ENCODE measurements at places on chromosomes 12 and 14.

DNA sequence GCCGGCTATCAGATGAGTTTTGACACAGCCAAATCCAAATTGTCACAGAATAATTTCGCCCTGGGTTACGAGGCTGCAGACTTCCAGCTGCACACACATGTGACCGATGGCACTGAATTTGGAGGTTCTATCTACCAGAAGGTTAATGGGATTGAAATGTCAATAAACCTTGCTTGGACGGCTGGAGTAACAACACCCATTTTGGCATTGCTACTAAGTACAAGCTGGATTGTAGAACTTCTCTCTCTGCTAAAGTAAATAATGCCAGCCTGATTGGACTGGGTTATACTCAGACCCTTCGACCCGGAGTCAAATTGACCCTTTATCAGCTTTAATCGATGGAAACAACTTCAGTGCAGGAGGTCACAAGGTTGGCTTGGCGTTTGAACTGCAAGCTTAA lies 100.2 kb upstream of the EVL start:
- DNase-seq = no peak

DNA sequence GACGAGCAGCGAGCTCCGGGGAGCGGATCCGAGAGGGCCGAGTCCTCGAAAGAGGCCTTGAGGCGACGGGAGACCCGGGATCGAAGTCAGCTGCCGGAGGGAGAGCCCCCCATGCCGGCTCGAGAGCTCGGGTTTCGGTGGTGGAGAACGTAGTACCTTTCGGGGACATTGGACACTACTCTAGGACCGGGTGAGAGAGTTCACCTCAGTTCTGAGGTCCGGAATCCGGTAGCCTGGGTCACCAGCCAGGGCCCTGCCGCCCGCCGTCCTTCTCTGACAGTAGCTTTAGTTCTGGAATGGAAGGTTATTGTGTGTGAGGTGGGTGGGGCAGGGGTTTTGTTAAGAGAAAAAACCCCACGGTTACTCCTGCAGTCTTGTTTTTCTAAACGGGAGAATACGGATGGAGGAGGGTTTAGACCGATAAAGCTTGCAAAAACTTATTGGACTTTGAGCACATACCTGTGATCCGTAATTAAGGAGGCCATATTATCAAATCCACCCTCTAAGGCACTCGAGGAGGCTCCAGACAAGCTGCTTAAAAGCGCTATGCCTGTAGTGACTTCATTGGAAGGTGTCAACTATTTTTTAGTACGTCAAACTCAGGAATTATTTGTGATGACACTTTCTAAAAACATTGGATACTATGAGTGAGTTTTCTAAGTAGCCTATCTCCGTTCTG lies 765 bp downstream of the SCYL2 start:
- no peak for DNase-seq

DNA sequence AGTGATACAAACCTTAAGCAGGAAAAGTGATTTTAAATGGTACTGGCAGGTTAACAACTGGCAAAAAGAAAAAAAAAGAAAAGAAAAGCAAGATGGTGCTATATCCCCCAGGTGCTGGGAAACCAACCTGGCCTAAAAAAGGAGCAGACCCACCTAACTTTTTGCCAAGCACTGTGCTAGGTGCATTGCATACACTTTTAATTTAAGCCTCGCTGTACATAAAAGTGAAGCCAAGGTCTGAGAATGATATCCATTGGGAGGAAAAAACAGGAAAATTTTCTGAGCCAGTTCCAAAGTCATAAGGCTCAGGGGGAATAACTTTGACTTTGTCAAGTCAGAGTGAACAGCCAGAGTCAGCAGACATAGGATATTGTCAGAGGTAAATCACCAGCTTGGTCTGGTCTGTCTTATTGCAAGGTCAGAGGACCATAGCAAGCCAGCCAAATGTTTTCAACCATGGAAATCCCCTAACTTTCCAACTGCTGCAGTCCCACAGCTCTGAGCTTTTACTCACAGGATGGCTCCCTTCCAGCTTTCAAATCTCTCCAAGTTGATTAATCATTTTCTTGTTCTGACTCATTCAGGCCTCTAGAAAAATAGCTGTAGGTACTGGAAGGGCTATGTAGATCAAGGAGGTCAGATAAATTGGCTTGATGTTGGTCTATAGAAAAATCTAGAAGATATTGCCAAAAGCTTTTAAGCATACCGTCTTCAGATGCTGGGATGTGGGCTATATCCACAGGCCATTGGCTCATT lies 412.9 kb downstream of the RAD51B start:
- no peak for DNase-seq

DNA sequence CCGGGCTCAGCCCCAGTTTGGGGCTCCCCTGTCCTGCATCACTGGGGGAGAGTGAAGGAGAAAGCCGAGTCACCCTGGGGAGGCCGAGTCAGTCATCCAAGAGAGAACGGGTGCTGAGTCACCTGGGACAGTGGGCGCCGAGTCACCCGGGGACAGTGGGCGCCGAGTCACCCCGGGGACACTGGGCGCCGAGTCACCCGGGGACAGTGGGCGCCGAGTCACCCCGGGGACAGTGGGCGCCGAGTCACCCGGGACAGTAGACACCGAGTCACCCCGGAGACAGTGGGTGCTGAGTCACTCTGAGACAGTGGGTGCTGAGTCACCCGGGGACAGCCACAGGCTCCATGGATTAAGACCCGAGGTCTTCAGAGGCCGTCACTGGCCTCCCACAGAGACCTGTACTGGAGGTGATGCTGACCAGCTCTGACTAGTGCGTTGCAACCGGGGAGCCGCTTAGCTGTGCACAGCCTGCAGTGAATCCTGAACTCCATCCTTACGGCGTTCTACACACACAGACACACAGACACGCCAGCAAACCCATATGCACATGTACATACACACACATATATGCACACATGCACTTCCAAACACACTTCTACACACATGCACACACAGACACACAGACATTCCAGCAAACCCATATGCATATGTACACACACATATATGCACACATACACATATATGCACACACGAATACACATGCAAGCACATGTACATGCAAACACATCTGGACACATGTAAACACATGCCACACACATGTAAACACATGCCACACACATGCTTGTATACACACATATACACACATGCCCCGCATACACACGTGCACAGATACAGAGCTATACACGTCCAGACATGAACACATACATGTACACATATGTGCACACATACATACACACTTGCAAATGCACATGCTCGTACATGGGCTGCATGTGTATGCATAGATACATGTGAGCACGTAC lies 64.9 kb upstream of the GALNT9 start:
- peak; percentile 10 for DNase-seq

DNA sequence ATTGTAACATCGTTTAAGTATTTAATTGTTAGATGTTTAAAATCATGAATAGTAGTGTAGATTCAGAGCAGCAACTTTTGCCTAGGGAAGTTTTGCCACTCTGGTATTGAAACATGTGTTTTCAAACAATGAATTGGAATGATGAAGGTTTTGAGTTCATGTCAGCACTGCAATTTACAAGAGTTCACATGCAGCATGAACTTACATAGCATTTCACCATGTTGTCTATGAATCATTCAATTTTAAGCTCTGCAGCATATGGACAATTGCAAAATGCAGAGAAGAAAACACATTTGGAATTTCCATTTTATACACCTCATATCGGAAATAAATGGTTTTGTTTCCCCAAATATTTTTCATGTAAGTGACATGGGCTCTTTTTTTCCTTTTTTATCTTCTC lies 170.7 kb upstream of the CDKN3 start:
- no peak for DNase-seq

All from bone marrow (tissue), 2 donors.